ENCODE measurements at places on chromosomes 11 and 22.

- no peak for DNase-seq
Observed at GRCh38 chr22:42623756-42624441, 9.2 kb upstream of the POLDIP3 start.

DNA sequence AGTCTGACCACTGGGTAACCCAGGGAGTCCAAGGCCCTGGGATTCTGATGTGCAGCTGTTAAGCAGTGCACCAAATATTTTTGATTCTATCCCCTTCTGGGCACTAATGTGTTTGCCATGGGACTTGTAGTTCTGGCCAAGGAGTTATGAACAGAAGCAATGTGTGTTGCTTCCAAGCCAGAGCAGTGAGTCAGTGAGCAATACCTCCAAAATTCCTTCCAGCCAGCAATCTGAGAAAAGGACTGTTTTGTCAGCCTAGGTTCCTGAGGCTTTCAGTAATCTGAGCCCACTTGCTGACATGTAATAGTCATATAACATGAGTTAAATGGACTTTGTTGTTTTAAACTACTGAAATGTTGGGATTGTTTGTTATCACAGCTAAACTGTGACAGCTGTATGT is 311.4 kb downstream of the NELL1 start:
- peak; percentile 54 for DNase-seq

GRCh38 chr11:60914633-60915247 is 782 bp downstream of the TMEM109 start:
- DNase-seq, result no peak

DNA sequence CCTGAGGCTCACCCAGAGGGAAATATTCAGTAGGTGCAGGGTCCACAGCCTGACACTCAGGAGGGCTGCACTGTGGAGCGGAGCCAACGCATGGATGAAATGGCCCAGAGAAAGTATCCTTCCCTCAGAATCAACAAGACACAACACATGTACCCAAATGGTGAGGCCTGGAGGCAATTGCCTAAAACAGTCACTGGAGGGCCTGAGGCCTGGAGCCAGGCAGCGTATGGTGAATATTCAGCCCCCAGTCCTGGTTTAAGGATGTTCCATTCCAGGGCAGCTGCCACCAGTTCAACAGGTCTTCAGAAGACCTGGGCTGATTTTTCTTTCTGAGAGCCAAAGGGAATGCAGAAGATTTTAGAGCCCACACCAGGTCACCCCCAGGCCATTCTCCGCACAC is 264.8 kb downstream of the INSC start:
- no peak for DNase-seq

GRCh38 chr11:78647986-78648875 is 73.6 kb upstream of the NARS2 start:
- DNase-seq, result peak; percentile 68

- DNase-seq, result no peak
Observed at GRCh38 chr22:46368422-46368821, 32.9 kb downstream of the TRMU start.

- DNase-seq, result no peak
Observed at GRCh38 chr11:57680552-57680874, 12.6 kb downstream of the ZDHHC5 start.

DNA sequence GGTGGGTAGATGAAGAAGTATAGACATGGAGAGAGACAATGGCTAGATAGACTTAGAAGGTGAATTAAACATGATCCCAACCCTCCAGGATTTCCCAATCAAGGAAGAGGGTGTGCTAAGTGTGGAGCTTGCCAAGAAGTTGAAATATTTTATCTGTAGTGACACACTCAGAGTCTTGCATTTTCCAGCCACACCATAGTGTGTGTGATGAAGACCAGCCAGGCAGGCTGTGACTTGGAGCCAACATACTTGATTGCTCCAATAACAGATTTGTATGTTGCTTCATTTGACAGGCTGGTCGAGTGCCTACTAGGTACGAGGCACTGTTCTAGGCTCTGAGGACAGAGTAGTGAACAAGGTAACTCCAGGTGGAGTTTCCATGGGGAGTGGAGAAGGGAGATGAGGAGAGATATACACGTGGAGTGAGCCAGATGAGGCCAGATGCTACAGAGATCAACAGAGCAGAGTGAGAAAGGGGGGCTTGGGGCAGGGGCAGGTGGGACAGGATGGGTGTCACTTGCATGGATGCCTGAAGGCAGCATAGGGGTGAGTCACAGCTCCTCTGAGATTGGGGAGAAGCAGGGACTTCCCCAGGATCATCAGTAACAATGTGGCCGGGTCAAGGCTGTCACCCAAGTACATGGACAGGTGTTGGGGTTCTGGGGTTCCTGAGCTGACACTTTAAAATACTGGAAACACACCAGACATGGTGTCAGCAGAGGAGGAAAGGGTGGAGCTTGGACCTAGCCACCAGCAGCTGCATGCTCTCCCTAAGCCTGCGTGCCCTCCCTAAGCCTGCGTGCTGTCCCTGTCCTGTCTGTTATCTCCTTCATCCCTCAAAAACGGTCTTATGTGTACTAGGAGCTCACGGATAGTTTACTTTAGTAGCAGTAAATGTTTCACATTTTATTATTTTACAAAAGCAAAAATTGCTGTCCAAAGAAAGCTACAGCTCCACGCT is 23.6 kb downstream of the PDGFB start:
- DNase-seq, result peak; percentile 32

DNA sequence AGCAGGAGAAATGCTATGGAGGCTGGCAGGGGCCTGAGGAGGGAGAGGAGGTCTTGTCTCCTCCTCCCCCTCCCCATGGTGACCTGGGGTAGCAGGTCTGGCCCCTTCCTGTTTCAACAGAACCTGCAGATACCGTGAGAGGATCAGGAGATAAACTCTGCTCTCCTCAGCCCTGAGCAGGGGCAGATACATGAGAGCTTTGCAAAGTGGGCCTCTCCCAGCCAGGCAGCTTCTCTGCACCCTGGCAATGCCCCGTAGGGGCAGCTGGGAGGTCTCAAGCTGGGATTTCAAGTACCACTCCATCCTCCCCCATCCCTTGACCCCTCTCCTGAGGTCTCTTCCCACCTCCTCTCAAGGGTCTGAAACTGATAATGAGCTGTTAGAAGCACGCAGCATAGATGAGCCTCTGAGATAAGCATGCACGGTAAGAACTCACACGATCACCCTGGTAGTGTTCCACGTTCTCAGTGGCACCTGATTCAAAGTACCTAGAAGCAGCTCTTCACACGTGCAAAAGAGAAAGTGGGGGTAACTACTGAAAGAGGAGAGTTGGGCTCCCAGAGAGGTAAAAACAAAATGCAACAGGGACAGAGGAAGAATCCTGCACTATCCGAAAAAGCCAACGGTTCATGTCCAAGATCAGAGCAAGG is 4.9 kb upstream of the CCDC86 start:
- no peak for DNase-seq

GRCh38 chr22:39220450-39220849 is 24.3 kb downstream of the PDGFB start:
- DNase-seq, result no peak

GRCh38 chr22:17077255-17077654 is 7.5 kb upstream of the IL17RA start:
- DNase-seq, result no peak

- DNase-seq, result no peak
Observed at GRCh38 chr11:123374622-123374968, 55.5 kb upstream of the GRAMD1B start.

DNA sequence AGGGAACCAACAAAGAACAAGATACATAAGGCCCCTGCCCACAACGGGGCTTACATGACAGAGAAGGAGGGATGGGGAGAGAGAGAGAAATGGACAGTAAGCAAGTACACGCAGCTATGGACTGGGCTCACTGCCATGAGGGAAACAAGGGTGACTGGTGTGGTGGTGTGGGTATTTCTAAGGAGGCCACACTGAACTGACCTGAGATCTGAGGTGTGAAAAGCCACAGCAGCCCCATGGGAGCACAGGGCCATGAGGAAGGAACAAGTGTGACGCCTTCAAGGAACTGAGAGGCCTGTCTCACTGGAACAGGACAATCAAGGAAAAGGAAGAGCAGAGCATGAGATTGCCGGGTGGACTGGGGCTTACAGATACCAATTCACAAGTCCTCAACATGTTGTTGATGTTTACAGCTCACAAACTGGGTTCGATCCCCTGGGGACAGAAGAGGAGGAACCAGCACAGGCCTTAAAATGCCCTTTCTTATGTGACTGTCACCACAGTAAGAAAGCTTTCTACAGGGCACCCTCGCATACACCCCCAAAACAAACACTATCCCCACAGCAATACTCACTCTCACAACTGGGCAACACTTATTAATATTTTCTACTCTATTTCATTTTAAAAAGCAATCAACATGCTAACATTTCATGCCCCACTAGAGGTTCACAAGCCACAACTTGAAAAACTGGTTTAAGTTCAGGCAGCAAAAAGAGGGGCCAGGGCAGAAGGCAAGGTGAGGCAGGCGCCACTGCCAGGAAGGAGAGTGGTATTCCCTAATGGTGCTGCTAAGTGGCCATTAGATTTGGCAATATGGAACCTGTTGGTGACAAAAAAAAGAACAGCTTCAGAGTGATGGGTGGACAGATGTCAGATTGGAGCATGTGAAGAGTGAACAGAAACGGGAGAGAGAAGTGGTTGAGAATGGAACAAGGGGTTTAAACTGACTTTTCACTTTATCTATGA is 39.1 kb downstream of the TCIRG1 start:
- DNase-seq, result no peak

All from islet precursor cell (in vitro differentiated cells).